ENCODE measurements at places on chromosomes 4 and X. TPM values are rescaled to one million over a fixed set of nuclear protein-coding genes. Genes with fewer than 3 reads are reported as not detected.

Gene GAGE1
- 0.44 TPM for total RNA-seq

Gene ADGRG2
- total RNA-seq = 0.63 TPM

Gene P2RY8
- 0.63 TPM for total RNA-seq

Gene VCX3A
- not detected for total RNA-seq

Gene GIMD1
- total RNA-seq = not detected

Gene DKK2
- total RNA-seq = 0.89 TPM

Gene CLGN
- total RNA-seq = 0.97 TPM

DNA sequence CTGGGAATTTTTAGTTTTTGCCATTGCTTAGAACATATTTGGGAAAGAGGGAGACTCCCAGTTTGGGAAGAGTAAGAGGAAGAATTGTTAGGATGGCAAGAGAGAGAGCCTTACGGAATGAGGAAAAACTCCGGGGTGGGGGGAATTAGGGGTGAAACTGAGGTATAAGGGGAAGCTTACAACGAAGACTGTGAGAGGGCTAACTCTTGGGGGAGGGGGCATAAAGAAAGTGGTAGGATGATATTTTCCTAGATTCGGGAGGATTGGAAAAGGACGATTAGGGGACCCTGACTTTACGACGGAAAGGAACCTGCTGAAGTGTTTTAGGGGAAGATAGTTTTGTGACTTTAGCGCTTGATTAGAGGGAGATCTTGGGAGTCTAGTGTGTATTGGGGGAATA, 86.2 kb upstream of the HPRT1 start:
- peak overlapping the region; percentile 94 for H3K27ac ChIP-seq
- DNase-seq = no peak
- no peaks in the 10 kb centered on the region for H3K27me3 ChIP-seq
- H3K4me1 ChIP-seq = peaks cover 6% of the 10 kb centered on the region
- no peaks in the 10 kb centered on the region for H3K36me3 ChIP-seq

- H3K4me3 ChIP-seq = no peak overlapping the region
- no peaks in the 10 kb centered on the region for H3K4me1 ChIP-seq
- DNase-seq = no peak
- H3K36me3 ChIP-seq = no peaks in the 10 kb centered on the region
These were observed 46.8 kb downstream of the ZNF141 start for GRCh38 chr4:384311-385010.

DNA sequence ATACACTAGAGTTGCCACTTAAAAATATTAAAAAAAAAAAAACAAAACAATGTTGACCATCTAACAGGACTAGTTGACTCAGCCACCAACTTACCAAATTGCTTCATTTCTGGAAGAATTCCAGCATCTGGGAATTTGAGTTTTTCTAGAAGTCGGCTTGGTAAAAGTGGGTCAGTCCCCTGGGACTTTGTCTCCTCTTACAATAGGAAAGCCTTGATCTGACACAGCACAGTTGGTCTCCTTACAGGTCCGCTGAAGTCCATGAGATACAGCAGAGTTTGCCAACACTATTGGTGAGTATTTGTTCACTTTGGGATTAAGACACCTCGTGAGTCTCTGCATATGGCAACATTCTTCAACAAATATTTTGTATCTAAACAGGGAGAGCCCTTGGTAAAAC, 18.2 kb upstream of the DDIT4L start:
- H3K4me1 ChIP-seq = no peaks in the 10 kb centered on the region
- H3K36me3 ChIP-seq = no peaks in the 10 kb centered on the region
- no peak overlapping the region for H3K27ac ChIP-seq
- DNase-seq = no peak

GRCh38 chrX:87160435-87161010, 357.1 kb upstream of the KLHL4 start:
- DNase-seq = no peak
- no peak overlapping the region for H3K27ac ChIP-seq
- H3K36me3 ChIP-seq = no peaks in the 10 kb centered on the region
- no peaks in the 10 kb centered on the region for H3K4me1 ChIP-seq
- H3K27me3 ChIP-seq = no peaks in the 10 kb centered on the region

GRCh38 chr4:76582074-76582816, 147.2 kb downstream of the SHROOM3 start:
- no peaks in the 10 kb centered on the region for H3K27me3 ChIP-seq
- no peak for DNase-seq
- no peak overlapping the region for H3K27ac ChIP-seq
- H3K4me3 ChIP-seq = no peak overlapping the region
- peaks cover 2% of the 10 kb centered on the region for H3K4me1 ChIP-seq

DNA sequence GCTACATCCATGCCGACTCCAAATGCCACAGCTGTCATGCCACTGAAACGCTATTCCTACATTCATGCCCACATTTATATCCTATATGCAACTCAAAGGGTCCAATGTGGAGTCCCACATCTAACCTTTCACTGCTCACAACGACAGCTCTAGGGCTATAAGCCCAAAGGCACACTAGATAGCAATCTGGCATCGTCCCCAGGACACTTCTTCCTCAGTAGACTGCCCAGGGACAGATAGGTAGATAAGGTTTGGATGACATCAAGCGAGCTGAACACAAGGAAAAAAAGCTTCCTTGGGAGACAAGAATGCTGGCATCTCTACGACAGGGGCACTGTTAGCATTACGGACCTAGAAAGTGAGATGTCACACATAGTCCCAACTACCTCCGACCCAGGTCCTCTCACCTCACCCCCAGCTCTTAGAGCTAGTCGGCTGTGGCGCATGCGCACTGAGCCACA, 685 bp downstream of the RAB9B start:
- DNase-seq = peak; percentile 63
- H3K27me3 ChIP-seq = peaks cover 5% of the 10 kb centered on the region
- no peaks in the 10 kb centered on the region for H3K36me3 ChIP-seq
- peak overlapping the region; percentile 54 for H3K4me3 ChIP-seq

DNA sequence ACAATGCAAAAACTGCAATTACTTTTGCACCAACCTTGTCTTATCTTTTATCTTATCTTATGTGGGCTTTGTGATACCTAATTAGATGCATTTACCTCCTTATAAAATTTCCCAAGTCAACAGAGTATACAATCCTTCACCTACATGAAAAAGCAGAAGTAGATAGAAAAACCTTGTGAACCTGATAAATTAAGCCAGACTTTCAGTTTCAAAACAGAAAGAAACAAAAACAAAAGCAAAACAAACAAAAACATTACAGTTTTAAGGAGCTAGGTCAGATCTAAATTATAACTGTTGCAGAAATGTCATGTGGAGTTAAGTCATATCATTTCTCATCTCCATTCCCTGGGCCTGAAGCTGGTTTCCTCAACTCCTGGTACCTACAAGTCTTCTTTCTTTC, 24.9 kb upstream of the CXXC4 start:
- no peaks in the 10 kb centered on the region for H3K27me3 ChIP-seq
- H3K36me3 ChIP-seq = no peaks in the 10 kb centered on the region
- no peak overlapping the region for H3K4me3 ChIP-seq

- no peak for DNase-seq
- no peak overlapping the region for H3K4me3 ChIP-seq
- H3K27ac ChIP-seq = no peak overlapping the region
- H3K4me1 ChIP-seq = no peaks in the 10 kb centered on the region
- H3K27me3 ChIP-seq = no peaks in the 10 kb centered on the region
These were observed 17.5 kb upstream of the SULT1E1 start for GRCh38 chr4:69877453-69877852.

- no peak overlapping the region for H3K27ac ChIP-seq
- no peaks in the 10 kb centered on the region for H3K4me1 ChIP-seq
- peaks cover 20% of the 10 kb centered on the region for H3K27me3 ChIP-seq
- no peak overlapping the region for H3K4me3 ChIP-seq
- no peak for DNase-seq
- no peaks in the 10 kb centered on the region for H3K36me3 ChIP-seq
These were observed 5.3 kb downstream of the FGF5 start for GRCh38 chr4:80271801-80272200.

All from pancreas (tissue), 10 donors.